ENCODE measurements at places on chromosomes 16 and 17. TPM values are rescaled to one million over a fixed set of nuclear protein-coding genes. Genes with fewer than 3 reads are reported as not detected.

Gene HBQ1
- 6.4 TPM for total RNA-seq

DNA sequence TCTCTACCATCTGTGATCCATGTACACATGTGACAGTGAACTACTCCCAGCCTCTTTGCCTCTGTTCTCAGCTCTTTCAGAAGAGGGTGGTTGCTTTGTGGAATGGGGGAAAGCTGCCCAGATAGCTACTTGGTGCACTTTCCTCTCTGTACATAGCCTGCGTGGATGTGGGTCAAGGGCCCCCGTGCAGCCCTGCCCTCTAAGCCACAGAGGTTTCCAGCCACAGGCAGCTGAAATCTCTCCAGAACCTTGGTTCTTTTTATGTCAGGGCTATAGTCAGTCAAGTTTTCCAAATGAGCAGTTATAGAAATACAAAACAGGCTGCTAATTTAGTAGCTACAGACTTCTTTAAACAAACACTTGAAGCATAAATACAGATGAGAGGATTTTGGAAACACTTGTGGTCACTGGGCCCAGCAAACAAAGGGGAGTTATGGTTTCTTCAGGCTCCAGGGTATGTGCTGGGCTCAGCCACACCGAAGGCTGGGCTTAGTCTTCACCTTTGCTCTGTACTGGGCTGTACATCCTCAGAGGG is 199.7 kb upstream of the ASIC2 start:
- no peaks in the 10 kb centered on the region for H3K36me3 ChIP-seq
- DNase-seq = no peak
- H3K4me3 ChIP-seq = no peak overlapping the region
- no peaks in the 10 kb centered on the region for H3K27me3 ChIP-seq
- no peak overlapping the region for H3K27ac ChIP-seq

DNA sequence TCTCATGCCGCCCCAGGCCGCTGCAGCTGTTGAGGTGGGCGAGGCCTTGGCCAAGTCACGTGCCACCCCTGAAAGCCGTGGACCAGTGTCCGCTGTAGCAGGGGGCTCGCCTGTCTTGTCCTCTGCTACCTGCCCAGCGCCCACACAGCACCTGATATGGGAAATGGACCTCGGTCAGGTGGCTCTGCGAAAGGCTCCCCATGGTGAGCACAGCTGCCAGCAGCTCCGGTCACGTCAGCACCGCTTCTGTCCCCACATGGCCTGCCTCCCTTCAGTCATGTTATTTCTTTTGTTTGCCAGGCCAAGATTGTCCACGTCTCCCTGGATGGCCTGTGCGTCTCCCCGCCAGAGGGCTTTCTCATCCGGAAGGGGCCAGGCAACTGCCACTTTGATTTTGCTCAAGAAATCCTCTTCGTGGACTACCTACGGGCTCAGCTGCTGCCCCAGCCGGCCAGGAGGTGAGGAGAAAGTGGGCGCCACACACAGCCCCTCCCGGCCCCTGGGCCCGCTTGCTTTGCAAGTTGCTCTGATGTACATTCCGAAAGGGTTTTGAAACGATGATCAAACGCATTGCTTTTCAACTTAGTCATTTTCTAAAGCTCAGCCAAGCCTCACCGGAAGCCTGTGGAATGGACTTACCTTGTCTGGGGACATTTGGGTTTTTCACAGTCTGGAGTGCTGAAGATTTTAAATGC is 219.8 kb downstream of the KATNIP start:
- H3K4me3 ChIP-seq = no peak overlapping the region
- H3K36me3 ChIP-seq = peaks cover 73% of the 10 kb centered on the region
- DNase-seq = no peak

- no peak overlapping the region for H3K27ac ChIP-seq
- DNase-seq = peak; percentile 37
- H3K4me3 ChIP-seq = no peak overlapping the region
Measured at GRCh38 chr16:65713181-65713808, 591.4 kb upstream of the CDH11 start.

Gene SLC38A8
- 0.28 TPM for total RNA-seq

Gene CCDC144A
- total RNA-seq = 13.7 TPM

DNA sequence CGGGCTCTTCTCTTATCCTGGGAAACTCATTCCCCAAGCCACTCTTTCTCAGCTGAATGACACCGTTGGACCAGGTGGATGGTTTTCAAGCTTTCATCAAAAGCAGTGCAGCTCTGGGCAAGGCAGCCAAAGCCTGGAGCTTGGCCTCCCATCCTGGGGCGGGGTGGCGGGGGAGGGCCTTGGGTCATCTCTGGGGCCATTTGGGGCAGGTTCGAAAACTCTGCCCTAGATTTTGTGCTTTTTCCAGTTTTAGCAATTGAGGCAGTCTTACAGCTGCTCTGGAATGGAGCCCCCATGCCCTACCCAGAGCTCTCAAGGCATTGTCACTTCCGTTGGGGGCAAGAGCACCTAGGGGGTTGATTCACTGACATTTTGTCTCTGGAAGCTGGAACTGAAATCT is 9.1 kb downstream of the MPRIP start:
- no peak for DNase-seq
- no peak overlapping the region for H3K4me3 ChIP-seq

GRCh38 chr16:30122604-30123160 is 338 bp downstream of the MAPK3 start:
- DNase-seq = no peak
- peak overlapping the region; percentile 82 for H3K4me3 ChIP-seq
- H3K4me1 ChIP-seq = peaks cover 21% of the 10 kb centered on the region
- H3K27ac ChIP-seq = peak overlapping the region; percentile 89
- H3K36me3 ChIP-seq = peaks cover 28% of the 10 kb centered on the region
- no peaks in the 10 kb centered on the region for H3K27me3 ChIP-seq

- H3K4me3 ChIP-seq = peak overlapping the region; percentile 72
- no peaks in the 10 kb centered on the region for H3K27me3 ChIP-seq
- peaks cover 42% of the 10 kb centered on the region for H3K4me1 ChIP-seq
- H3K27ac ChIP-seq = peak overlapping the region; percentile 86
- no peak for DNase-seq
Measured at GRCh38 chr17:4833941-4834680, 971 bp downstream of the MINK1 start.

Gene TBX2
- 13.1 TPM for total RNA-seq

GRCh38 chr17:19719355-19720209 is 3.2 kb upstream of the SLC47A2 start:
- H3K36me3 ChIP-seq = peaks cover under 1% of the 10 kb centered on the region
- H3K4me3 ChIP-seq = no peak overlapping the region
- peaks cover 3% of the 10 kb centered on the region for H3K27me3 ChIP-seq
- H3K27ac ChIP-seq = no peak overlapping the region
- H3K4me1 ChIP-seq = peaks cover 36% of the 10 kb centered on the region

- no peak overlapping the region for H3K4me3 ChIP-seq
- DNase-seq = no peak
- H3K4me1 ChIP-seq = no peaks in the 10 kb centered on the region
- no peak overlapping the region for H3K27ac ChIP-seq
Measured at GRCh38 chr17:12592941-12593340, 72.7 kb upstream of the MYOCD start.

GRCh38 chr17:299546-299945 is 53.1 kb downstream of the RPH3AL start:
- no peak overlapping the region for H3K27ac ChIP-seq
- H3K36me3 ChIP-seq = peaks cover 6% of the 10 kb centered on the region
- no peak overlapping the region for H3K4me3 ChIP-seq
- DNase-seq = no peak
- H3K4me1 ChIP-seq = peaks cover 38% of the 10 kb centered on the region

Gene SPNS3
- 0.83 TPM for total RNA-seq

Gene ZG16
- not detected for total RNA-seq

Gene IGFALS
- total RNA-seq = not detected

DNA sequence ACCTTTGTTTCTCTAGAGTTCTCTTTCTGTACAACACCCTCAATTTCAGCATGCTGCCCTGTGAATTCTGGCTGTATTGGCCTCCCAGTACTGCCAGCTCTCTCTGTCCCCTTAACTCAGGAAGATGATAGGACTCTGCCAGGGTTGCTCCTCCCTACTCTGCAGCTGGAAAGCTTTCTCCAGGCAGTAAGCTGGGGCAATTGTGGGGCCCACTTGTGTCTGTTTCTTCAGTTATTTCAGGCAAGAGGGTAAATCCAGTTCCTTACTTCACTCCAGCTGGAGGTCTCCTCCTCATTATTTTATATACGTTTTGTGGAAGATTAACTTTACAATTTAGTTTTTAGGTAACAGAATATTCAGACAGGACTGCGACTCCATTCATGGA is 9.9 kb downstream of the C17orf100 start:
- H3K27ac ChIP-seq = no peak overlapping the region
- peaks cover 4% of the 10 kb centered on the region for H3K36me3 ChIP-seq
- H3K4me1 ChIP-seq = peaks cover 8% of the 10 kb centered on the region
- no peaks in the 10 kb centered on the region for H3K27me3 ChIP-seq
- H3K4me3 ChIP-seq = no peak overlapping the region

DNA sequence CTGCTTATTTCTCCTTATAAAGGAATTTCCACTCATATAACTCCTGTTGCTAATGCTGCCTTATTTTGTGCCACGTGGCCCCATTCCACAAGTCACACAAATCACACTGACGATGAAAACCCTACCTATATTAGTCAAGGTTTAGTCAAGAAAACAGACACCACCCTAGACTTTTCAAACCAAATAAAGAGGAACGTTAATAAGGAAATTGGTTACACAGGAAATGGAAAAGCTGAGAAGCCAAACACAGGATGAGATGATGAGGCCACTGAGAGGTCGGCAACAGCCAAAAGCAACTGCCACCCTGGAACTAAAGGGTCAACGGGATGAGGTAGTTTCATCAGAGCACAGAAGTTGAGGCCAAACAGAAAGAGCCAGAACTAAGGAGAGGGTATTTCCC is 47.3 kb upstream of the ALOX12 start:
- H3K36me3 ChIP-seq = no peaks in the 10 kb centered on the region
- no peaks in the 10 kb centered on the region for H3K4me1 ChIP-seq
- no peaks in the 10 kb centered on the region for H3K27me3 ChIP-seq
- H3K27ac ChIP-seq = no peak overlapping the region
- DNase-seq = no peak

Gene HSF4
- total RNA-seq = 55.0 TPM

- no peak for DNase-seq
- peaks cover 46% of the 10 kb centered on the region for H3K4me1 ChIP-seq
- peaks cover 83% of the 10 kb centered on the region for H3K27me3 ChIP-seq
- H3K27ac ChIP-seq = no peak overlapping the region
- H3K36me3 ChIP-seq = no peaks in the 10 kb centered on the region
Measured at GRCh38 chr17:39596543-39597267, 11.0 kb downstream of the NEUROD2 start.

DNA sequence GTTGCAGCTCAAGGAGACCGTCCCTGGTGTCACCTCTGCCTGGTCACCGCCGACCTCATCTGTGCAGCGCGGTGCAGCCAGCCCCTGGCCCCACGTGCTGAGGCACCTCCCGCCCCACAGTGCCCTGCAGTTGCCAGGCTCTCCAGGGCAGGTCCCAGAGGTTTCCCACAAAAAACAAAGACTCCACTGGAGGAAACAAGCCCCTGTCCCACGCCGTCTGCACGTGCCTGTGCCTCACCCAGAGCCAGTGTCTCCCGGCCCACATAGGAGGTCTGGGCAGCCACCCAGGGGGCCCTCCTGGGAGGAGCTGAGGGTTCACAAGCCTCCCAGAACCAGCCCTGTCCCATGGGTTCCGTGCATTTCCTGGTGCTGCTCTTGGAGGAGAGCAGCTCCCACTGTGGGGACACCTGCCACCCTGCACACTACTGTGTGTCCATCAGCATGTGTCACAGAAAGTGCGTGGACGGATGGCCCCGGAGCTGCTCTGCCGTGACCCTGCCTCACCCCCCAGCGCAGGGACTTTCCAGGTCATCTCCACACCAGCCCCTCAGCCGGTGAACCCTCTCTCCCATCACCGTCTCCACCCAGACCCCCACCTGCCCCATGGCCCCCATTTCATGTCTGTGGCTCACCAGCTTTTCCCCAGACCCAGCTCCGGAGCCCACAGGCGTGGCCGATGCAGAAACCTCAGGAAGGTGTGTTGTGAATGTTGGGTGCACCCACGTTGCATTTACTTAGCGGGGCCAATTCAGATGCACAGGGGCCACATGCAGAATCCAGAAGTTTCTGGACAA is 17.0 kb upstream of the CDH15 start:
- peaks cover 47% of the 10 kb centered on the region for H3K36me3 ChIP-seq
- H3K4me1 ChIP-seq = peaks cover 27% of the 10 kb centered on the region
- no peak for DNase-seq
- no peak overlapping the region for H3K4me3 ChIP-seq
- H3K27me3 ChIP-seq = no peaks in the 10 kb centered on the region

GRCh38 chr16:90005956-90006663 is 13.1 kb downstream of the DBNDD1 start:
- no peaks in the 10 kb centered on the region for H3K27me3 ChIP-seq
- no peak overlapping the region for H3K27ac ChIP-seq
- no peak overlapping the region for H3K4me3 ChIP-seq
- H3K36me3 ChIP-seq = peaks cover 69% of the 10 kb centered on the region

- no peak overlapping the region for H3K4me3 ChIP-seq
- no peaks in the 10 kb centered on the region for H3K4me1 ChIP-seq
- no peak overlapping the region for H3K27ac ChIP-seq
- no peaks in the 10 kb centered on the region for H3K27me3 ChIP-seq
- DNase-seq = no peak
- H3K36me3 ChIP-seq = no peaks in the 10 kb centered on the region
Measured at GRCh38 chr17:20935740-20936139, 107.1 kb downstream of the USP22 start.

DNA sequence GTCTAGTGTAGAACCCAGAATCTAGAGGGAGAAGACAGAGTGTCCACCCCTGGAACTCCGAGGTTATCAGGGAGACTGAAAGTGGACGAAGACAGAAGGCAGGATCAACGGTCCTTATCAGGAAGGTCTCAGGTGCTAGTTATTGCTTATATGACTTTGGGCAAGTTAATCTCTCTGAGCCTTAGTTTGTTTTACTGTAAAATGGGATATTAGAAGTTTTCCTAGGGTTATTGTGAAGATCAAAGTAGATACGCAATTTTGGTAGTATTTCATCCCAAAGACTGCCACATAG is 1.2 kb downstream of the RNF167 start:
- no peak overlapping the region for H3K27ac ChIP-seq
- DNase-seq = no peak
- H3K4me3 ChIP-seq = peak overlapping the region; percentile 93
- peaks cover 39% of the 10 kb centered on the region for H3K4me1 ChIP-seq
- no peaks in the 10 kb centered on the region for H3K27me3 ChIP-seq
- H3K36me3 ChIP-seq = peaks cover 71% of the 10 kb centered on the region

DNA sequence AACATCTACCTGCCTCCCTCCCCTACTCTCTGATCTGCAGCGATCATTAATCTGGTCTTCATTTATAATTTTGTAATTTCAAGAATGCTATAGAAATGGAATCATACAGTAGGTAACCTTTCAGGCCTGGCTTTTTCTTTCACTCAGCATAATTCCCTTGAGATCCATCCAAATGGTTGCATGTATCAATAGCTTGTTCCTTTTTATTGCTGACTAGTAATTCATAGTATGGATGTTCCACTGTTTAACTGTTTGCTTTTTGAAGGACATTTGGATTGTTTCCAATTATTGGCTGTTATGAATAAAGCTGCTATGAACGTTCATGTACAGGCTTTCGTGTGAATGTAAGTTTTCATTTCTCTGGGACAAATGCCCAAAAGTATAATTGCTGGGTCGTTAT is 125.2 kb downstream of the USP31 start:
- H3K36me3 ChIP-seq = no peaks in the 10 kb centered on the region
- no peak overlapping the region for H3K4me3 ChIP-seq
- H3K27ac ChIP-seq = no peak overlapping the region
- H3K4me1 ChIP-seq = no peaks in the 10 kb centered on the region
